Pancreas (tissue), 10 donors: ENCODE measurements at places on chromosomes 11 and 22.

DNA sequence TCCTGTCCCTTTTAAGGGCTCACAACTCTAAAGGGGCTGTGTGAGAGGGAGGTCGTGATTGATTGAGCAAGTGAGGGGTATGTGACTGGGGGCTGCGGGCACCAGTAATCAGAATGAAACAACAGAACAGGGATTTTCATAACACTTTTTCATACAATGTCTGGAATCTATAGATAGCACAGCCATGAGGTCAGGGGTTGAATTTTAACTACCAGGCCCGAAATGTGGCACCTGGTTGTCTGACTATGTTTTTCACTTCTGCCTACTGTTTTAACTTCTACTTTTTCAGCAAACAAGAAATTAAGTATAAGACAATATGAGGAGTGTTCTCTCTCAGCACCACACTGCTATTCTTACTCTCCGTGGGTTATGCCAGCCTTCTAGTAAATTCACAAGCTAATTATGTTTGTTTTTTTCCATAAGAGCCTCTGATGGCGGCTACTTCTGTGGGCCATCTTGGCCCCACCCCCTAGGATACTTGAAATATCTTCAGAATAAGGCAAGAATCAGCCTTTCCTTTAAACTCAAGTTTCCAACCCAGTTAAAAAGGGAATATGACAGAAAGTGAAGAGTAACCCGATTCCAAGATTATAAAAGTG lies 552.8 kb upstream of the CHORDC1 start:
- no peak for DNase-seq

DNA sequence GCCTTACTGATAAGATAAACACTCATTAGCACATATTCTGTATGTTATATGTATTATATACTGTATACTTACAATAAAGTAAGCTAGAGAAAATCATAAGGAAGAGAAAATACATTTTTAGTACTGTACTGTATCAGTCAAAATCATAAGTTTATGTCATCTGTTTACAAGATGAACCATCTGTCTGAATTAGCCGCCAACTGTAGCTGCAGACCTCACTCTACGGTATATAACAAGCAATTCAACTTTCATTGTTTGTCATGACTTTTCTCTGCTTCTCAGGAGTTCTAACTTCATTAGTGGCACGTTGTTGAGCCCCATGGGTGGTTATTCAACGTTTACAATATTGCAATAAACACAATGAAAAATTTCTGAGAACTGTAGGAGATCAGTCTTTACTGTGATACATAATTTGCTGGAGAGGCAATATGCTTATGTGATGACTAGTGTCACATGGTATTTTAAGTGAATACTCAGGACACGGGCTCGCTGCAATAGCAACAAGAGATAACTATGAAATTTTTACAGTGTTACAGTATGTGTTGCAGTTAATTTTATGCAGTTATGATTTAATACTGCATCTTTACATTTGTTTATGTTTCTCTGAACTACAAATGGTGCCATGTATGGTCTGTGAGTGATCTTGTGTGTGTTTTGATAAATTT lies 132.2 kb upstream of the CTSC start:
- no peak for DNase-seq

DNA sequence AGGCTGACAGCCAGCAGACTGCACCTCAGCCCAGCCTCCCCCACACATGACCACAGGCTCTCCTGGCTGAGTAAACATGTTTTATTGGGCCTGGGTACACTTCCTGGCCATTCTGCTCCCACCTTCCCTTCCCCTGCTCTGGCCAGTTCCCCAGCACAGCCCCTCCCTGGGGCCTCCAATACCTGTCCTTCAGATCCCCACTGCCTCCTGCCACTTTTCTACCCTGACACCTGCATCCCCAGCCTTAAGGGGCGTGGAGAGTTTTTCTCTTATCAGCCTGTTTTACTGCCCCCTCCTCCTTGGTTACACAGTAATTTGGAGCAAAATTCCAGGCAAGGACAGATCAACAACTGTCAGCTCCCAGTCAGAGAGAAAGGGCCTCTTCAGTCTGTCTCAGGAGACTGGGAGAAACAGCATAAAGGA lies at the start of gene ISX:
Gene ISX (plus strand): TSS at position 363 of the 423 bp plus-strand sequence. CDS start 930 bp downstream, outside the sequence.
- no peak for DNase-seq

DNA sequence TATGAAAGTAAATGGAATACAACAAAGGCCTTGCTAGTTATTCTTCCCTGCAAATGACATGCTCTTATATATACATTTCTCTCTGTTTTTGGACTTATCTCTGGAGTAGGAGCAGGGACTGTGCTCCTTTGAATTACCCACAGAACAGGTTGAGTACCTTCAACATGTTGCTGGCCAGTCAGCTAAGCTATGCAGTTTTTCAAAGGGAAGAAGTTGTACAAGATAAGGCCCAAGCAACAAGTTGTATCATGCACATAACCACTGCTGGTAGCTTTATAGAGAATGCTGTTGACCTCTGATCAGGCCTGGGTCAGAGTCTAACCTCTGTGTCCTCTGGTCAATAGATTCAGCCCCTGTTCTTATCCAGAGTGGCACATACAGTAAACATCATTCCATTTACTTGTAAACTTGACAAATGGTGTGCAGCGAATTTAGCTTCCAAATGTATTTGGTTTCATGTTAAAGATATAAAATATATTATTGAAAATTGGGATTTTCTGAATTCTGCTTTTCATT lies 99.6 kb downstream of the C11orf87 start:
- no peak for DNase-seq

DNA sequence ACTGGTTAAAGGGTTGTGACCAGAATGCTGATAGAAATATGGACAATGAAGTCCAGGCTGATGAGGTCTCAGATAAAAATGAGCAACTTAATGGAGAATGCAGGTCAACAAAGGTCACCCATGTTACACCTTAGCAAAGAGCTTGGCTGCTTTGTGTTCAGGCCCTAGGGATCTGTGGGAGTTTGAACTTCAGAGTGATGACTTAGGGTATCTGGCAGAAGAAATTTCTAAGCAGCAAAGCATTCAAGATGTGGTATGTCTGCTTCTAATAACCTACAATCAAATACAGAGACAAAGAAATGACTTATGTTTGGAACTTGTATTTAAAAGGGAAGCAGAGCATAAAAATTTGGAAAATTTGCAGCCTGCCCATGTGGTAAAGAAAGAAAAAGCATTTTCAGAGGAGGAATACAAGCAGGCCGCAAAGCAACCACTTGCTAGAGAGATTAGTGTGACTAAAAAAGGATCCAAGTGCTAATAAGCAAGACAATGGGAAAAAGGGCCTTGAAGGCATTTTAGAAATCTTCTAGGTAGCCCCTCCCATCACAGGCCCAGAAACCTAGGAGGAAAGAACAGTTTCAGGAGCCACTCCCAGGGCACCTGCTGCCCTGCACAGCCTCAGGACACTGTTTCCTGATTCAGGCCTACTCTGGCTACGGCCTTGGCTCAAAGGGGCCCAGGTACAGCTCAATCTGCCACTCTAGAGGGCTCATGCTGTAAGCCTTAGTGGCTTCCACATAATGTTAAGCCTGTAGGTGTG lies 41.3 kb downstream of the TNKS1BP1 start:
- no peak for DNase-seq

GRCh38 chr22:45162531-45162930 lies 1.2 kb upstream of the NUP50 start:
- no peak for DNase-seq

GRCh38 chr22:43867839-43868635 lies 5.7 kb upstream of the SULT4A1 start:
- DNase-seq: peak; percentile 38

GRCh38 chr11:130580891-130581492 lies 132.5 kb downstream of the ADAMTS15 start:
- DNase-seq: no peak

DNA sequence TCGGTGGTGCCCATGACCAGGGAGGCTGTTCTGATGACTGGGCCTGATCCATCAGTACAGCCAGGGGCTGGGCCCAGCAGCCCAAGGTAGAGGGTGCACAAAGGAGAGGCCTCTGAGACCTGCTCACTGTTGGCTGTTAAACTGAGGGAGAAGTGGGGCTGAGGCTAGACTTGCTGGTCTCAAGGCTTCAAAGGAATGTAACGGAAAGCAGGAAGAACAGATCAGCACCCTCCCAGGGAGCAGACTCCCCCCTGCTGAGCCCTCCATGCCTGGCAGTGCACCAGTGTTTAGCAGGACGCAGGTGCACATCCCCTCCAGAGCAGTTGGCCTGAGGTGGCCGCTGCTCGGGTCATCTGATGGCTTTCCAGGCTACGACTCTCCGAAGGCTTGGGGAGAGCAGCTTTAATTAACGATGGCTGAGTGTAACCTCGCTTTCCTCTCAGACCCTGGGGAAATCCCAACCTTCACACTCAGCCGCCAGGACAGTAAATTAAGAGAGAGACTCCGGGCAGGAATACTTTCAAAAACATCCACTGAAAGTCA lies 255.7 kb upstream of the NARS2 start:
- DNase-seq: no peak

- DNase-seq: no peak
Observed at GRCh38 chr11:30210357-30210756, 20.5 kb upstream of the FSHB start.

DNA sequence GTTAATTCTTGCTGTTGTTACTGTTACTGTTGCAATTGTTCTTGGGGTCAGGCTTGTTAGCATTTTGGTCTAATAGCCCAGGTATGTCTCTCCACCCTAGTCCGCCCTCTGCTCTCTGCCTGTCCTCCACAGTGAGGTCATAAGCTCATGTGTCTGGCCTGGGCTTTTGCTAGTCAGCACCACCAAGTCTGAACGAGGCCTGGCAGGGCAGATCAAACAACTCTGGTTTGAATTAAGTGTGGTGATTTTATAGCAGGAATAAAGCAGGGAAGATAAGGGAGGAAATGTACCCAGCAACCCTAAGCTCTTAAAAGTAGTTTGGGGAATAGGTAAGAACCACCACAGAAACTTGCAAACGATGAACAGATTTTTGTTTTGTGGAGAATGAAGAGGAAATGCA lies 98.7 kb downstream of the ABTB2 start:
- no peak for DNase-seq

GRCh38 chr11:79157738-79158137 lies 283.1 kb downstream of the TENM4 start:
- DNase-seq: no peak

GRCh38 chr11:119687373-119688046 lies 41.5 kb downstream of the NECTIN1 start:
- DNase-seq: no peak

DNA sequence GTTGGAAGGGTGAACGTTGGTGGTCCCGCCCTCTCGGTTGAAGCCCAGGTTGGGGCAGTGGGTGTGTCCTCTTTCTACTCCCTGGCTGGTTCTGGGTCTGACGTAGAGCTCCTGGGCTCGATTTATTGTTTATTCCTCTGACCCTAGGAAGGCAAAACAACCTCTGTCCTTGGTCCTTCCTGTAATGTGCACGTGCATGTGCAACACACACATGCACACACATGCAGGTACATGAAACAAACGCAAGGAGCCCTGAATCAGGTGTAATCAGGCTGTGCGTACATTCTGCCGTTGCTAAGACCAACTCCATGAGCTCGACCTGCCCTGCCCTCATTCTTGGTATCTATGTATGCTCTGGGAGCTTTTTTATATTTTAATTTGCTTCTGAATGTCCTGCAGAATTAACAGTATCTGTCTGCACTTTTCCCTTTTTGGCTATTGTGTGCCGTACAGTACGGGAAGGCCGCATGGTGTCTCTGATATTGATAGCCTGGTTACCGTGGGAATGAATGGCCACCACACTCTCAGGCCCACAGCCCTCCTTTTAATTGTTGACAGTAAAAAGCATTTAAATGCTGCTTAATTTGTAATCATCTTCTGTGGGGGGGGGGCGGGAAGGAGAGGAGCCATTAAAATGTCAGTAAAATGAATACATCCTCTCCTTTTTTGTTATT lies 66.0 kb upstream of the NNMT start:
- DNase-seq: no peak

DNA sequence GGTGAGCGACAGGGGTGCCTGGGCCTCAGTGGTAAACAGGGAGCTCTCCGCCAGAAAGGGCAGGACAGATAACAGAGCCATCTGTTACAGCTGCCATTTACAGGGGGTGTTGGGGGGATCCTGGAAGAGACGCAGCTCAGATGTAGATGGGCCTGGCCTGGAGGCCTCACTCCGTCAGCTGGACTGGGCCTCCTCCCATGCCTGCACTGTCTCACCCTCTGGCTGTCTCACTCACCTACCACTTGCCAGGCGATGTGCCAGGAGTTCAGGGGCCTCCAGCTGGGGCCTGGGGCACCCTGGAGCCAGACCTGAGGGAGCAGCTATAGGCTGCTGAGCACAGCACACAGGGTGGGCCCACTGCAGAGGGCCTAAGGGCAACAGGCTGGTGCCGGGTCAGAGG lies 16.3 kb upstream of the SUSD2 start:
- DNase-seq: no peak

DNA sequence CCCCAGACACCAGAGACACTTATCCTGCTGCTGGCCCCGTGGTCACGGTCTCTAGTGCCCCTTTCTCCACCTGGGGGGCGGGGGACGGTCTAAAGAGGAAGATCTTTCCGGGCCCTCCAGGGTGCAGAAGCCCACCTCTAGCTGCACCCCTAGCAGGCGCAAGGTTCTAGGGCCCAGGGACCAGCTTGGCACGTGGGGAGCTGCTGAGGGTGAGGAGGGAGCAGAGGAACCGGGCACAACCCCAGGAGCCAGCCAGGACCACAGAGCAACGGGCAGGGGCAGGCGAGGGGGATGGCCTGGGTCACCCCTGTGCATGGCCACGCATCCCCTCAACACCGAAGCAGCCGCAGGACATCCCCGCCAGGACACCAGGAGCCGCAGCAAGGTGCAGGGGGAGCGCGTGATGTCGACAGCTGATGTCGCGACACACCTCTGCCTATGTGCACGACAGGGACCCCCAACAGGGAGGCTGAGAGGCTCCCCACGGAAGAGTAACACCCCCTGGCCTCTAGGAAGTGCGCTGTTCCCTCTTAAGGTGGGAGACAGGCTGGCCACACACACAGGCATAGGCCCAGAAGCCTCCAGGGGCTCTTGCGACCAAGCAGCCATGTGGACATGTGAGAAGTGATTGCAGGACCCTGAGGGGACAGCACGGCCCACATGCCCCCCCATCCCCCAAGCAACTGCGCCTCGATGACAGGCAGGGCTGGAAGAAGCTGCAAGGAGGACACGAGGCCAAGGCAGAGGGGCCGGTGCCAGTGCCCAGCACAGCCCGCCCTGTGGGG lies 5.1 kb downstream of the LRFN4 start:
- DNase-seq: peak; percentile 48

GRCh38 chr22:36887162-36887561 lies 26.3 kb upstream of the CSF2RB start:
- no peak for DNase-seq

GRCh38 chr22:39408173-39408572 lies 8.6 kb downstream of the TAB1 start:
- DNase-seq: no peak

DNA sequence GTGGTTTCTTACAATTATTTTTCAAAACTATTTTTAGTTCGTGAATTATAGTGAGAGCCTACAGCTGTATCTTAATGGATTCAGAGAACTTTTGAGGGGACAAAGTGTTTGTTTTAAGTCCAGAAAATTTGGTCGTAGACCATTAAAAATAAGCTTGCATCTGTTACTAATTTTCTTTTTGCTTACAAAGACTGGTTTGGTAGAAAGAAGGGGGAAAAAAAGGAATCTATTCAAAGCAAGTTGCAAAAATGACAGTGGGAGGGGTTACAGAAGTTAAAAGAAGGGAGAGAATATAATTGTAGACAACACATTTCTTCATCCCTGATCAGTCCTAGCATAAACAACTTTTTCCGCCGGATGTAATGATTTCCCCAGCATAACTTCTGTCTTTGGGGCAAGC lies 72.1 kb downstream of the AMOTL1 start:
- no peak for DNase-seq

GRCh38 chr11:73566422-73566821 lies 31.5 kb downstream of the FAM168A start:
- no peak for DNase-seq
